Neuronal stem cell (in vitro differentiated cells): ENCODE measurements at places on chromosomes 5 and 9.

DNA sequence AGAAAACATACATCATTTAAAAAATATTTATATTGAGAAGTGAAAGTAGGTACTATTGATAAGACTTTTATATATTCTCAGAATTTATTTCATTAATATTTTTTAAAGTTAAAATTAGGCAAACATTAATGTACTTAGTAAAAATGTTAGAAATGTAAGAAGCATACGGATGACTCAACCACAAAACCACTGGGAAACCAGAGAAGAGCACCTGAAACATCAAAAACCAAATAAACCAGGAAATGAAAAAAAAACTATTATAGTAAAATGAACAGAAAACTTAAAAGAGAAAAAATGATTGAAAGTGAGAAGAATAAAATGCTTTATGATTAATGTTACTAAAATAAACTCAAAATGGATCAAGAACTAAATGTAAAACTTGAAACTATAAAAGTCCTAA, 233.2 kb upstream of the DAB2 start:
- DNase-seq: no peak
- peaks cover 3% of the 10 kb centered on the region for H3K4me1 ChIP-seq
- H3K27me3 ChIP-seq: no peaks in the 10 kb centered on the region
- no peak overlapping the region for H3K27ac ChIP-seq

- DNase-seq: no peak
- H3K4me1 ChIP-seq: peaks cover 3% of the 10 kb centered on the region
- H3K27me3 ChIP-seq: peaks cover 51% of the 10 kb centered on the region
- peaks cover 11% of the 10 kb centered on the region for H3K36me3 ChIP-seq
- no peak overlapping the region for H3K27ac ChIP-seq
- peak overlapping the region; percentile 47 for H3K4me3 ChIP-seq
These were observed 837 bp upstream of the AHRR start for GRCh38 chr5:320524-321229.

DNA sequence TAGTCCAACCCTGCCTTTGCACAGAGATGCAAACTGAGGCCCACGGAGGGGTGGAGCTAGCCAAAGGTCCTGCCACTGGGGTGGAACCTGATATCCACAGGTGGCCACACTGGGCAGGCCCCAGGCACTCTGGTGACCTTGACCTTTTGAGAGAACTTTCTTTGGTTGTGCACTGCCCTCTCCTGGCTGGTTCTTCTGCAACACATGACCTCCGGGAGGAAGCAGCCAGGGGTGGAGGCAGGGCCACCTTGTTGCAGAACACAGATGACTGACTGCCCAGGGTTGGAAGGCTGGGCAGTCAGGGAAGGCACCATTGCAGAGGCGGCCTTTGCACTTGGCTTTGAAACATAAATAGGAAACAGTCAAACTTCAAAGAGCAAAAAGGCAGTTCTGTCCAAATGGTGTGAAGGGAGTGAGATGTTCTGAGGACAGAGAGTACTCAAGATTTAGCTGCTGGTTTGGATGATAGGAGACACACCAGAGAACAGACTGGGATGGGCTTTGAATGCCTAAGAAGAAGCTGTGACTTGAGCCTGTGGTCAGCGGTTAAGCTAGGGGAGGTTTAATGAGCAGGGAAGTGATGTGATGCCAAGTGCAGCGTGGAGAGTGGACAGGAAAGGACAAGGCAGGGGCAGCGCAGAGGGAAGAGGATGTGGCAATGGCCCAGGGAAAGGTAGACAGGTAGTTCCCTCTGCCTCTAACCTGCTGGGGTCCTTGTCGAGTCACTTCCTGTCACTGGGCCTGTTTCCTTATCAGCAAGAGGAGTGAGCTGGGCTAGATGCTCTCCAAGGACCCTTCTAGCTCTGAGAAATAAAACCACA, 6.8 kb upstream of the TCOF1 start:
- DNase-seq: peak; percentile 36
- H3K27ac ChIP-seq: no peak overlapping the region
- peaks cover 3% of the 10 kb centered on the region for H3K4me1 ChIP-seq
- no peak overlapping the region for H3K4me3 ChIP-seq
- H3K36me3 ChIP-seq: no peaks in the 10 kb centered on the region

DNA sequence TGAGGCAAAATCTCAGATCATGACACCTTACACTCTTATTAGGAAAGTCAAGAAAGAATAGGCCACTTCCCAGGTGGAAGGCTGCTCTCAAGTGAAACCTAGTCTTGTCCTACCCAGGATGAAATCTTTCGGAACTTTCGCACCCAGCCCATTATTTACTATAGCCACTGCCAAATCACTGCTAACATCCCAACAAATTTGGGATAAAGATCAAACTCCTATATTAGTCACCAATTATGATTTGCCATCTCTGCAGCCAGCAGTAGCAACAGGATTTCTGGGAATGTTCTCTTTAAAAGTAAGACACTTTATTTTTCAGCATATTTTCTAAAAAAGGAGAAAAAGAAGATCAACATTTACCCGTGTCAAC, 224.6 kb downstream of the GAS1 start:
- H3K36me3 ChIP-seq: no peaks in the 10 kb centered on the region
- no peak overlapping the region for H3K27ac ChIP-seq
- H3K4me3 ChIP-seq: no peak overlapping the region
- H3K4me1 ChIP-seq: no peaks in the 10 kb centered on the region

- H3K4me1 ChIP-seq: no peaks in the 10 kb centered on the region
- H3K36me3 ChIP-seq: no peaks in the 10 kb centered on the region
- H3K4me3 ChIP-seq: no peak overlapping the region
- no peaks in the 10 kb centered on the region for H3K27me3 ChIP-seq
- peak overlapping the region; percentile 62 for H3K27ac ChIP-seq
These were observed 124.3 kb downstream of the ENC1 start for GRCh38 chr5:74516211-74516636.

- H3K4me3 ChIP-seq: no peak overlapping the region
- H3K36me3 ChIP-seq: no peaks in the 10 kb centered on the region
- H3K27ac ChIP-seq: no peak overlapping the region
- H3K4me1 ChIP-seq: no peaks in the 10 kb centered on the region
These were observed 10.7 kb upstream of the STK32A start for GRCh38 chr5:147223948-147224791.

DNA sequence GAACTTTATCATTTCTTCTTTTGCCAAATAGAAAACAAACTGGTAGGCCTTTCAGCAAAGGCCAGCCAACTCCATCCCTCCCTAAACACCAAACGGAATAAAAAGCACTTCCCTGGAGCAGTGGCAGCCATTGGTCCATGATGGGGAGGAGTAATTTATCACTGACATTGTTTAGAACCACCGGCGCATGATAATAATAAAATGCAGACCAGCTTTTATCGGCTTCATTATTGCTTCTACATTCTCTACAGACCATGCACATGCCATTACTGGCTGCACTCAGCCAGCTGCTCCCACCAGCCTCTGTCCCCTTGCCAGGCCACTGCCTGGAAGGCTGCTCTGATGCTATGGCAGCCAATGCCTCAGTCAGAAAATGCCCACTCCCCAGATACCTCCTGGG, 45.9 kb downstream of the ABCA1 start:
- H3K4me1 ChIP-seq: peaks cover 5% of the 10 kb centered on the region
- no peak overlapping the region for H3K27ac ChIP-seq
- DNase-seq: no peak
- no peak overlapping the region for H3K4me3 ChIP-seq
- H3K36me3 ChIP-seq: peaks cover 12% of the 10 kb centered on the region

DNA sequence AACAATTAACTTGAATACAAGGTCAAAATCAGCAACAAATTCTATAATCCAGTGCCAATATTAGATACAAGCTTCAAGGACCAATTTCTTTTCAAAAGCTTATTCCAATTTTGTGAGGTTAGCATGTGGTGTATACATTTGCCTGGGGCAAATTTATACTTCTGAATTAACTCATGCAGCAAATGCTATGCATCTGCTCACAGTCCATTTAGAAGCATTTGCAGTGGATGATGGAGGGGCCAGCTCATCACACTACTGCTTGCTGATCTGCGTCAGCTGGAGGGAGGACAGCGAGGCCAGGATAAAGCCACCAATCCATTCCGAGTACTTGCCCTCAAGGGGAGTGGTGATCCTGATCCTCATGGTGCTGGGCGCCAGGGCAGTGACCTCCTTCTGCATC, 474.3 kb upstream of the KIF2A start:
- H3K36me3 ChIP-seq: no peaks in the 10 kb centered on the region
- no peaks in the 10 kb centered on the region for H3K27me3 ChIP-seq
- H3K4me1 ChIP-seq: peaks cover 8% of the 10 kb centered on the region
- DNase-seq: no peak

DNA sequence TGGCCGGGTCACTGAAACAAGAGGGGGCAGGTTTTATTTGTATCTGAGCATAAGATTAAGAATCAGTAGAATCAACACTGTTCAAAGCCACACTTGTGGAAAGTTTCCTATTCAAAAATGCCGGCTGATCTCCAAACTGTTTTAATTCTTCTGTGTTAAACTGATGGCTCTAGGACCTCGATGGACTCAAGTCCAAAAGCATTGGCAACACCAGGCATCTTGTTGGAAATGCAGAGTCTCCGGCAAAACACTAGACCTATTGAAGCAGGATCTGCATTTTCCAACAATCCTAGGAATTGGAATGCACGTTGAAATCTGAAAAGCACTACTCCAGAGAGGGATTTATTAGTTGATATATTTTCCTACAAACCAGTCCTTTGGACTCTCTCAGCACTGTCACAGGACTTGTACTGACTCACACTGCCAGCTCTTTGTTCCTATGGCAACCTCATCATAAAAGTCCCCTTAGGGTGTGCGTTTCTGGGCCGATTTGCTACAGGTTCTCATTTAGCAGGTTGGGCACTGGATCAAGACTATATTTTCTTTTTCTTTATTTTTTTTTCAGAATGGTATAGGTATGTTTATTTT, 48.1 kb upstream of the PCA3 start:
- no peak for DNase-seq
- no peak overlapping the region for H3K4me3 ChIP-seq
- no peak overlapping the region for H3K27ac ChIP-seq
- no peaks in the 10 kb centered on the region for H3K36me3 ChIP-seq
- no peaks in the 10 kb centered on the region for H3K4me1 ChIP-seq
- H3K27me3 ChIP-seq: no peaks in the 10 kb centered on the region

DNA sequence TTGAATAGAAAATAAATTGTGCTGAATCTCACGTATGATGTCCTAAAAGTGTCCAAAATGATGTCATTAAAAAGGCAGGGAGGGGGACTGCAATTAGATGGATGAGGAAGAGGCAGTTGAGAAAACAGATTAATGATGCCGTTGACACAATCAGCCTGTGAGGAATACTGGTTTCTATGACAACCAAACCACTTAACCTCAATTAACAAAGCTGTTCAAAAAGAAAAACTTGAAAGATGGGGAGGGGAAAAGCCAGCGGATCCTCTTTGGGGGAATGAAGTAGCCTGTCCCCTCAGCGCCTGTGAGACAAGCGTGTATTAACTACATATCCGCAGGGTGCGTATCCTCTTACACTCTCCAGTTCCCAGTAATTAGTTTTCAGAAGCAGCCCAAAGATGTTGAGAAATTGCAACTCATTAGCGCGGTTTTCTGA, 160.7 kb downstream of the TTC39B start:
- no peak overlapping the region for H3K4me3 ChIP-seq
- peak overlapping the region; percentile 96 for H3K27ac ChIP-seq
- H3K27me3 ChIP-seq: no peaks in the 10 kb centered on the region
- H3K36me3 ChIP-seq: no peaks in the 10 kb centered on the region
- peaks cover 12% of the 10 kb centered on the region for H3K4me1 ChIP-seq

- H3K4me1 ChIP-seq: no peaks in the 10 kb centered on the region
- no peak overlapping the region for H3K27ac ChIP-seq
- DNase-seq: no peak
- no peaks in the 10 kb centered on the region for H3K27me3 ChIP-seq
- H3K36me3 ChIP-seq: no peaks in the 10 kb centered on the region
These were observed 80.3 kb upstream of the SLC30A5 start for GRCh38 chr5:69013481-69013880.

- no peaks in the 10 kb centered on the region for H3K36me3 ChIP-seq
- H3K4me1 ChIP-seq: peaks cover 12% of the 10 kb centered on the region
- H3K27ac ChIP-seq: no peak overlapping the region
These were observed 78.9 kb downstream of the SEMA4D start for GRCh38 chr9:89418882-89419640.

- no peak for DNase-seq
- no peak overlapping the region for H3K27ac ChIP-seq
- no peak overlapping the region for H3K4me3 ChIP-seq
- H3K36me3 ChIP-seq: no peaks in the 10 kb centered on the region
These were observed 174.8 kb downstream of the SLF1 start for GRCh38 chr5:94793113-94793815.

DNA sequence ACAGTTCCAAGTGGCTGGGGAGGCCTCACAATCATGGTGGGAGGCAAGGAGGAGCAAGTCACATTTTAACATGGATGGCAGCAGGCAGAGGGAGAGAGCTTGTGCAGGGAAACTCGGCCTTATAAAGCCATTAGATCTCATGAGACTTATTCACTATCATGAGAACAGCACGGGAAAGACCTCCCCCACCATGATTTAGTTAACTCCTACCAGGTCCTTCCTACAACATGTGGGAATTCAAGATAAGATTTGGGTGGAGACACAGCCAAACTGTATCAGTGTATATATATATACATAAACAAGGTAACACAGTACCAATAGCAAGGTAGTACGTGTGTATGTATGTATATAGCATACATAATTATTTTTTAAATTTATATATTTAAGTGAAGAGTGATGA, 50.9 kb downstream of the NFX1 start:
- no peaks in the 10 kb centered on the region for H3K4me1 ChIP-seq
- H3K27me3 ChIP-seq: no peaks in the 10 kb centered on the region
- no peak overlapping the region for H3K27ac ChIP-seq
- H3K4me3 ChIP-seq: no peak overlapping the region

DNA sequence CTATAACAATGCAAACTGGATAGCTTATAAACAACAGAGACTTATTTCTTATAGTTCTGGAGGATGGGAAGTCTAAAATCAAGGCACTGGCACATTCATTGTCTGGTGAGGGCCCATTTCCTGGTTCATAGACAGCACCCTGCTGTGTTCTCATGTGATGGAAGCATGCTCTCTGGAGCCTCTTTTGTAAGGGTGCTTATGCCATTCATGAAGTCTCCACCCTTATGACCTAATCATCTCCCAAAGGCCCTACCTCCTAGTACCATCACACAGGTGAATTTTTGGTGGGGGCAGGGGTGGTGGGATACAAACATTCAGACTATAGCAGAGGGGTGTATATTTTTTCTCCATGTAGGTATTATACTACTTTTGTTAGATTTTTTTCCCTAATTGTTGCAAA, 92.4 kb downstream of the UNC13B start:
- DNase-seq: no peak
- H3K4me3 ChIP-seq: no peak overlapping the region
- H3K36me3 ChIP-seq: no peaks in the 10 kb centered on the region
- no peaks in the 10 kb centered on the region for H3K27me3 ChIP-seq
- peaks cover 2% of the 10 kb centered on the region for H3K4me1 ChIP-seq

DNA sequence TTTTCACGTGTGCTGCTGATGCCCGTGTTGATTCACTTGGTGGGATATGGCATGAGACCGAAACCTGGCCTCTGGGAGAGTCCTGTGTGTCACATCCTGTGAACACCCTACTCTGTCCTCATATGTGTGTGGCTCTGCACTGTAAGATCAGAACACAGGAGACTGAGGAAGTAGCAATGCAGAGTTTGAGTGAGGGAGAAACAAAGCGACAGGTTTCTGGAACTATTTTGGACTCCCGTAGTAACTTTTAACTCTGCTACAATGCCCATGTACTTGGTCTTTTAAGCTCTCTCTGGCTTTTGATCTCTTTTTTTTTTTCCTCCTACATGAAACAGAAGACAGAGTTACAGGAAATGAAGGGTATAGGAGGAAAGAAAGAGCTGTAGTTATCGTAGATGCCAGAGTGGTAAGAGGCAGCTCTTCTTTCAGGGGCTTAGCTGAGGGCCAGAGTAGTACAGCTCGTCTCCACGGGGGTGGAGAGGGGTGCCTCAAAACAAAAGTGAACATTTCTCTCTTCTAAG, 26.6 kb downstream of the GRAMD2B start:
- no peak overlapping the region for H3K4me3 ChIP-seq
- no peaks in the 10 kb centered on the region for H3K36me3 ChIP-seq
- H3K27me3 ChIP-seq: no peaks in the 10 kb centered on the region
- H3K4me1 ChIP-seq: no peaks in the 10 kb centered on the region
